ENCODE measurements at places on chromosomes 5 and 9.

- no peak for DNase-seq
Observed at GRCh38 chr5:122774519-122774860, 390 bp upstream of the SNX2 start.

DNA sequence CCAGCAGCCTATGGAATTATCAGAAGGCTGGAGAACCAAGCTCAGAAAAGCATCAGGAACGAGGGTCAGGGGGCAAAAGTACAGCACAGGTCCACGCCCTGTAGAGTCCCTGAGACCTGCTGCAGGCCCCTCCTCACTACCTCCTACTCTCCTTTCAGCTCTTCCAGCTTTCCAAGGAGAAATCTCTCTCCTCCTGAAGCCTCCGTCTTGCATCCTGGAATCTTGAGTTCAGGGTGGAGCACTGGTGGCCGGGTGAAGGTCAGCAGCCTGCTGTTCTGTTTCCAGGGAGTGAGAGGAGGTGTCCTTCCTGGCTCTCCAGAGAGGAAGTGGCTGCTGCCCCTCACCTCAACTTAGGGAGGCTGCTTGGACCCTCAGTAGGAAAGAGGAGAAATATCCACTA, 342.3 kb downstream of the ZSWIM6 start:
- no peak for DNase-seq

GRCh38 chr5:180472269-180472668, 21.9 kb upstream of the CNOT6 start:
- DNase-seq, result no peak

DNA sequence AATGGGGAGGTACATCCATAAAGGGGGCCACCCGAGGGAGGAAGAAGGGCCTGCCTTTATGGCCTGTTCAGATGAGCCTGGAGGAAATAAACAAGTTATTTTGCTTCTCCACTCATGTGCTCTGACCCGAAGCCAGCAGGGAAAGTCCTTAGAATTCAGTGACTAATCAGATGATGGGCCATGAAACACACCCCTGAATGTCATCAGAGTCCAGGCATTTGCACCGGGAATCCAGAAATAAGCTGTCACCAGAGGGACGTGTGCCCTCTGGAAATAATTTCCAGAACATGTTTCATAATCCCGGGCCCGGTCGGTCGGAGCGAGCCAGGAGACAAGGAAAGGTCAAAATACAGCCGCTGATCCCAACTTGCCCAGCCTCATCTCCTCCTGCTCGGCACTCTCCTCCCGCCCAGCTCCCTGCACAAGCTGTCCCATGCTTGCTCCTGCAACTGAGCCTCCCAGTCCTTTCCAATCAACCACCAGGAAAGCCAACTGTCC, 73.6 kb upstream of the ZNF622 start:
- DNase-seq, result peak; percentile 94

GRCh38 chr5:91166059-91166807, 216.9 kb downstream of the ARRDC3 start:
- DNase-seq, result no peak
